Amygdala (tissue), 56 donors: ENCODE measurements at places on chromosomes 1 and 21.
A peak's percentile ranks its signal among the peaks of the same experiment; 100 is the strongest.

DNA sequence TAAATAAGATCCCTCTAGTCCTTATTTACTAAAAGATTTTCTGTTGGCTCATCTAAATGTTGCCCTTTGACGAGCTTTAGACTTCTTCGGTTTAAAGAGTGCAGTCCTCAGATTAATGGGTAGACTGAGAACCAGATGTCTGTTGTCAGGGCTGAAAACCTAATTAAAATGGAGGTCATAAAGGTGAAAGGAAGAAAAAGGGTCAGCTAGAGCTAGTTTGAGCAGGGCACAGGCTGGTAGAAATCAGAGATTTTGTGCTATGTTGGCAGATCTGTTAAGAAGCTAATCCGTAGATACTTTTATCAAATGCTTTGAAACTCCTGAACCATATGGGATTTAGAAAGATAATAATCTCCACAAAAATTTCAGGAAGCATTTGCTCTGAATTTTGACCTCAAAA is 959.0 kb downstream of the PLA2G4A start:
- no peak for DNase-seq

- no peak for DNase-seq
These were observed 5.1 kb upstream of the HP1BP3 start for GRCh38 chr1:20792196-20792595.

DNA sequence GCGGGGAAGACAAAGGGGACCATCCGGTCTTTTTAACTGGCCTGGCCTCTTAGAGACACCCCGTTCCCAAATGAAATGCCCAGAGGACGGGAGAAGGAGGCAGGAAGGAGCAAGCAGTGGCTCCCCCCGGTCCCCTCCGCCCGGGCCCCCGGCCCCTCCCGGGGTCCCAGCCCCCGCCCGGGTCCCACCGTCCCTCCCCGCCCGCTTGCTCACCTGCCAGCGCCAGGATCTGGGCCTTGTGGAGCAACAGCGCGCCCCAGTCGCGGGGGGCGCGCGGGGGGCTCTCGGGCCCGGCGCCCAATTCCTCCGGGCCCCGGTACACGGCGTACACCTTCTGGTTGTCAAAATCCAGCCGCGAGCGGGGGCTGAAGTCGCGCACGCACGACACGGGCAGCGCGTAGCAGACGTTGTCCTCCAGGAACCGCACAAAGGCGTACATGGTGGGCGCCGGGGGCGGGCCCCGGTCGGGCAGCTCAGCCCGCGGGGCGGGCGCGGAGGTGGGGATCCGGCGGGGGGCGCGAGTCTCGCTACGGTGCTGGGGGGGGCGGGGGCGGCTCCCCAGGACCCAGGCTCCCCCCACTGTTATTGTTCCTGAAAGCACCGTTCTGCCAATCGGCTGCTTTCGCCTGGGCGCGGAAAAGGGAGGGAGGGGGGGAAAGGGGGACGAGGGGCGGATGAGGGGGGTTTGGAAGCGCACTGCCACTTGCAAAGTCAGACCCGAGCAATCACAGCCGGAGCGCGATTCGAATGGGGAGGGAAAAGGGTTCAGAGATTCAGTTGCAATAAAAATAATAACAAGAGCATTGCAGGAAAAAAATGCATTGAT is at the start of gene BEND5:
Gene BEND5 (minus strand): TSS at position 499 of the 826 bp plus-strand sequence. CDS start 60 bp downstream, at position 439.
- peak; percentile 78 for DNase-seq

DNA sequence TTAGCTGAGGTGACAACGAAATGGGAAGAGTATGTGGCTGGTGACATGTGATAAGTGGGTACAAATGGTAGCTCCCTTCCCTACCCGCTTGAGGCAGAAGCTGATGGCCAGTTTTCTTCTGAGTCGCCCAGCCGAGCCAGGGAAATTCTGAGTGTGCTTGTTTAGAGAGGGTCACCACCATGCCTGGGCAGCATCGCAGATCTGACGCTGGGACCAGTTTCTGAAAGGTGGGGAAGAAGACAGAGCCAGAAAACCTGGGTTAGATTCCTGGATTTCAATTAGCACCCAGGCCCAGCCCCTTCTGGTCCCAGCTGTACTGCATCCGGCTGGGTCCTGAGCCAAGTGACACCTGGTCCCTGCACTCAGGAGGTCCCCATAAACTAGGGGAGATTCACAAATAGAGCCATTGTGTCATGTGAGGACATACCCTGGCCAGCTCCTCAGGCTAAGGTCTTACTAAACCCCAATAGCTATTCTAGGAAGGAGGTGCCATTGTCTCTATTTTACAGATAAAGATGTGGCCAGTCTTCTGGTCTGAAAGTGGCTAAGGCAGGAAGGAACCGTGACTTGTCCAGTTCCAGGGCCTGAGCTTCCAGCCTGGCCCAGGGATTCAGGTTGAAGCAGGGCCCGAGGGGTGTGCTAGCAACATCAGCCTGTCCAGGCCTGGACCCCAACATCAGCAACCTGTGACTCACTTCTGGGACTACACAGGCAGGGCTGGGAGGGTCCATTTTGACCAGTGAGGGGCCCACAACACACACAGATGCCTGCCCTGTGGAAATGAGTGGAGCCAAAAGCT is 1.7 kb upstream of the TMEM61 start:
- no peak for DNase-seq

DNA sequence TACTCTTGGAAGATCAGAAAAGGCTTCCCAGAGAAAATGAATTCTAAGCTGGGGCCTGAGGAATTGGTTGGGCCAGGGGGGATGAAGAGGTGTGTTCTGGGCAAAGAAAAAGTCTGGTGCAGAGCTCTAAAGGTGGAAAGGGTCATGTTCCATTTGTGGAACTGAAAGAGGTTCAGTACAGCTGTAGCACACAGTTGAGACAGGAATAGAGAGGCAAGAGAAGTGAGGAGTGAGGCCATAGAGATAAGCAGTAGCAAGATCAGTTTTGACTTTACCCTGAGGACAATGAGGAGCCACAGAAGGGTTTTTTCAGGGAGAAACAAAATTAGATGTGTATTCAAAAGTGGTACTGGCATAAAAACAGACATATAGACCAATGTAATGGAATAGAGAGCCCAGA is 30.3 kb upstream of the MUTYH start:
- no peak for DNase-seq

DNA sequence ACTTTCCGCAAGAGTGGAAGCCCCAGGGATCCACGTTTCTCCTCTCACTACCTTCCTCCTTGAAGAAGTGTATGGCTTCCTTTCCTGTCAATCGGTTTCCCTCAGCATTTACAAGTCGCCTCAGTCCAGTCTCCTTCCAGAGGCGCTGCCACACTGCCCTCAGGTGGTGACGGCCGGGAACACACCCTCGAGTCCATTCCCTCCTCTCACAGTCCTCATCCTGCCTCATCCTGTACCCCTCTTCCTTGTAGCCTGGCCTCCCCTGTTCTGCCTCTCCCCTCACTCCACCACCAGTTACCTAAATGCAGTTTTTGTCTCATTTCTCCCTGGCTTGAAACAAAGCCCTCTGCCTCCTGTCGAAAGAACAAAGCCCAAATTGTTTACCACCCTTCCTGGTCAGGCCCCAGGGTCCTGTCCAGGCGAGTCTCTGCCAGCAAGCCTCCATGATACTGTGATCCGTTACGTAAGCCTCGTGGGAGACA is 23.2 kb upstream of the LSM10 start:
- DNase-seq: peak; percentile 76

- no peak for DNase-seq
These were observed 35.5 kb upstream of the TTC22 start for GRCh38 chr1:54836594-54836993.

DNA sequence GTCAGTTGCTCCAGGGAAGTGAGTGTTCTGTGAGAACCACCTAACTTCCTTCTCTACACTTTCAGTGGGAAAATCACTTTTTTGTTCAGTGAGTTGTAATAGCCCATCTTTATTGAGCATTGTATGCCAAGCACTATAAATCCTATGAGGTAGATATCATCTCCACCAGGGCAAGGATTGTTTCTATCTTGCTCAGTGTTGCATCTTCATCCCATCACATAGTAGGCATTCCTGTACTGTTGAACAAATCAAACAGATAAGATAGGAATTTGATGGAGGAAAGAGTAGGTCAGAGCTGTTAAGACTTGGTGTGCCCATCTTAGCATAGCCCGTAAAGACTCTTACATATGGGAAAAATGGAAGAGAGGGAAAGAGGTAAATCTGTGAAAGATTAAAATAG is 2.9 kb upstream of the PIGV start:
- DNase-seq: no peak

DNA sequence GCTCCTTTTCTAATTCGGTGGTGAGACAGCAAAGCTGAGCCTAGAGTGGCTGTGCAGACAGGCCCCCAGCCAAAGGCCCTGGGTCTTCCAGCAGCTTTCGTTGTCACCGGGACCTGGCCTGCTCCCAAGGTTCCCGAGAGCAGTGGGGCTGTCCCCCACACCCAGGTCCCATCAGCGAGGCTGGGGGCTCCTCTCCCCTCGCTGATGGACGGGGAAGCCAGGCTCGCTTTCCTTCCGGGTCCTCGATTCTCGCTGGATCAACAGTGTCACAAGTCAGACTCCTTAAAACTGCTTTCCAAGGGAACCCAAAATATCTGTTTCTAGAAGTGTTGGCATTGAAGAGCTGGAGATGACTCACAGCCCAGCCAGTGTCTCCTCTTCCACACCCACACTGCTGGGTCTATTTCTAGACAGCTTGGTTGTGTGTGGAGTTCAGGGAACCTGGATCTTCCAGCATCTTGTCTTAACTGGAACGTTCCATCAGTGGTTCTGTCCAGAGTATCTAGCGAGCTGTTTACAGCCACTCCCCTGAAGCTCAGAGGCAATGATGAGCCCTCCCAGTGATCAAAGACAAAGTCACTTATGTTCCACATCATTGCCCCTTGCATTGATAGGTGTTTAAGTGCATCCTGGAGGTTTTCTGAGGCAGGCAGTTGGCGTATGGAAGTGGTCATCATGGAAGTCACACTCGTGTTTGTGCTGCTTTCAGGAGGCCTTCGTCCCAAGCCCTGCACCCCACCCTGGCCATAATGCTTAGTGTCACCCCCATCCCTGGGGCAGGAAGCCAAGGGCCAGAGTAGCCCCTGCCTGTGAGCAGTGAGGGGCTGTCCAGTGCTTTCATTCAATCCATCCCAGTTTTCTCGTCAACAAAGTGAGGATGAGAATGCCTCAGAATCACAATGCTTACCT is 35.2 kb downstream of the RRP1 start:
- DNase-seq: no peak

DNA sequence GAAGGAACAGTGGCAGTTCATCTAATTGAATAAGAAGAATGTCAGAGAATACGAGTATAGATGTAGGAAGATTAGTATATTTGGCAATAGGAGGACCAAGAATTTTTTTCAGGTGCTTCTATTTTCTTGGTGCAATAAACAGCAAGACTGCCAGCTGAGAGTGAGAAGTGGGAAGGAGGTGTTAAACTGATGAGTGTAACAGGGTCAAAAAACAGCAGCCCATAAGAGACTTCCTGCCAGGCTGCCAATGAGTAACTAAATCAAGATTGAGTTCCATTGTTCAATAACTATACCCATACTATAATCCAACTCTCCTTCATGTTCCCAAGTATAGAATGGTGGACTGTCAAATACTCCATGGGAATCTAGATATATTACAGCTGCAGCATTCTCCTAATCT is 28.7 kb downstream of the LYST start:
- DNase-seq: no peak

DNA sequence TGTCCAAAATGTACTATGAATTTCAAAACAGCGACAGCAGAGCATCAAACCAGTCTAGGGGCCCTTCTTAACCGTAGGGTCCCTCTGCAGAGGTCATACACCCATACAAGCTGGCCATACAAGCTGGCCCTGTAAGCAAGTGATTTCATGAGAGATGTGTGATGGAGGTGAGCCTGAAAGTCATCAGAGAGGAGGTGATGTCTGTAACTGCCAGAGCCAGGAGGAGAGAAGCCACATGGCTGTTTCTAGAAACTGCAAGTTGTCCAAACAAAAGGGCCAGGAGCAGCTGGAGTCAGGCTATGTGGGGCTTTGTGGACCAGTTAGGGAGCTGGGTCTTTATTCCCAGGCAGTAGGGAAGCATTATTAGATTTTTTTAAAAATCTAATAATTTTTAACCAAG is 14.8 kb upstream of the SERINC2 start:
- no peak for DNase-seq

DNA sequence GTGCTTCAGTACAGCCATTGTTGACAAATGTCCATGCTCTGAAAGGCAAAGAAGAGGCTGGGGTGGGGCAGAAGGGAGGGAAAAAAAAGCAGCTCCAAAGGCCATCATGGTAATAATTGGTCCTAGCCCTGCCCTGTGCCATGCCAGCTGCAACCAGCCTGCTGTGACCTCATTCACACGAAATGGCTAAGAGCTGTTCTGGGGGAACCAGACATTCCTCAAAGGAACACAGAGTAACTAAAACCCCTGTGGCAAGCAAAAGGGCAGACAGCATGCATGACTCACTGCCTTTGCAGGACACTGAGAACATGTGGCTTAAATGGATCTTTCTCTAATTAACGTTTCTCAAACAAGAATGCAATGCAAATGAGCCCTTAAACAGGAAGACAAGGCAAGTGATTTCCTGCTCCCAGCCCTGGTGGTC is 42.3 kb downstream of the STYXL2 start:
- DNase-seq: no peak

GRCh38 chr1:16210581-16210980 is 1.9 kb downstream of the ARHGEF19 start:
- no peak for DNase-seq

DNA sequence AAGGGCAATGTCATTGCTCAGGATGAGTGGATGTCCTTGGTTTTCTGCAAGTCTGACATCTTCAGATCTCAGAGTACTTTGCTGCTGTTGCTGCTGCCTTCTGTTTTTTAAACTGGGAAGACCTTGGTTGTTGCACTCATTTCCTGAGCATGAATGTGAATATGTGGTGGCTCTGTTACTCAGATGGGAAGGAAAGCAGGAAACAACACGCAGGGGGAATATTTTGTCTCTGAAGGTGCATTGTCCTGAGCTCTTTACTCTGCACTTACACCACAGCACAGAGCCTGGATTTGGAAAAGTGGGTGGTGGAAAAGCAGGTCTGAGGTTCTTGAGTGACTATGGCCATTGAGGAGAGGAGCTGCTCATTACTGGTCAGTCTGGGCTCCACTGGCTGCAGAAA is 36.3 kb downstream of the PTGFRN start:
- no peak for DNase-seq

DNA sequence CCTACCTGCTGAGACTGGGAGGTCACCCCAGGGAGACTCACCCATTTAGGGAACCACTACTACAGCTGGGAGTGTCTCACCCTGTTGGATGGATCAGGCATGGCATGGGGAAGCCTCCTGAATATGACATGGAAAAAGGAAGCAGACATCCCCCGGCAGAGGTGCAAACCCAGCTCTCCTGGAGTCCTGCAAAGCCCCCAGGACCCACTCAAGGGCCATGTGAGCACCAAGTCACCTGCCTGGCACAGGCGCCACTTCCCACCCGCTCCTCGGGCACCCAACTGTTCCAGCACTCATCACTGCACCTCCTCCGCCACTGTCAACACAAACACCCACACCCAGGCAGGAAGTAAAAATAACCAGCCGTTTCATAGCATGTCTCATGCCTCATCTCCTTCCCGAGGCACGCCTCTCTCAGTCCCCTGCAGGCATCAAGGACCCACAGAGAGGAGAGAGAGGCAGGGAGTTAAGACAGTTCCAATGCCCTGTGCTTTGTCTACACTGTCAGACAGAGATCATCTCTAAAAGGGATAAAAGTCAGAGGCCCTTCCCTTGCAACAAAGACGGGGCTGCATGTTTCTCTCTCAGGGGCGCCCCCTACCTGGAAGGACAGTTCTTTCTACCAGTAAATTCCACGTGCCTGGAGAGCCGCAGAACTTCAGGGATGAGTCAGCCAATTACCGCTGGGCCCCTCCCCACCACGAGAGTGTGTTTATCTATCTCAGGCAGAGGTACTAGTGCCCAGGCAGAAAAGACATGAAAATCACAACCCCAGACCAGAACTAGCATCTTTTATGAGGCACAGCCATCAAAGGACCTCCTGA is 150.1 kb upstream of the SOD1 start:
- DNase-seq: no peak
